ENCODE measurements at places on chromosomes 7 and 10. TPM values are rescaled to one million over a fixed set of nuclear protein-coding genes. Genes with fewer than 3 reads are reported as not detected.

SNX10 gene
- polyA plus RNA-seq: 16.1 TPM

LGI1 gene
- polyA plus RNA-seq: 6.5 TPM

CPA4 gene
- 0.27 TPM for polyA plus RNA-seq

CHST3 gene
- polyA plus RNA-seq: 19.4 TPM

GIMAP5 gene
- polyA plus RNA-seq: 5.9 TPM

TUBAL3 gene
- polyA plus RNA-seq: 0.17 TPM

NEBL gene
- 86.5 TPM for polyA plus RNA-seq

VWDE gene
- polyA plus RNA-seq: 5.3 TPM

ACBD7 gene
- 8.4 TPM for polyA plus RNA-seq

RTKN2 gene
- polyA plus RNA-seq: 11.6 TPM

FAM25G gene
- polyA plus RNA-seq: not detected

PRTFDC1 gene
- polyA plus RNA-seq: 33.5 TPM

CHCHD3 gene
- polyA plus RNA-seq: 68.7 TPM

NACAD gene
- polyA plus RNA-seq: 9.3 TPM

WDR86 gene
- polyA plus RNA-seq: 24.3 TPM

LLCFC1 gene
- 0.66 TPM for polyA plus RNA-seq

ASL gene
- 32.3 TPM for polyA plus RNA-seq

AKR1C4 gene
- polyA plus RNA-seq: 0.10 TPM

AS3MT gene
- polyA plus RNA-seq: 20.8 TPM

ABCB1 gene
- 26.8 TPM for polyA plus RNA-seq

PNLIPRP2 gene
- 0.10 TPM for polyA plus RNA-seq

ACTL6B gene
- not detected for polyA plus RNA-seq

SH2D4B gene
- 0.26 TPM for polyA plus RNA-seq

POM121C gene
- 69.7 TPM for polyA plus RNA-seq

NMT2 gene
- 30.2 TPM for polyA plus RNA-seq

ZNF117 gene
- 38.5 TPM for polyA plus RNA-seq

SEM1 gene
- polyA plus RNA-seq: 166 TPM

VWA2 gene
- polyA plus RNA-seq: 2.3 TPM
